ENCODE measurements at places on chromosomes 4 and X.

DNA sequence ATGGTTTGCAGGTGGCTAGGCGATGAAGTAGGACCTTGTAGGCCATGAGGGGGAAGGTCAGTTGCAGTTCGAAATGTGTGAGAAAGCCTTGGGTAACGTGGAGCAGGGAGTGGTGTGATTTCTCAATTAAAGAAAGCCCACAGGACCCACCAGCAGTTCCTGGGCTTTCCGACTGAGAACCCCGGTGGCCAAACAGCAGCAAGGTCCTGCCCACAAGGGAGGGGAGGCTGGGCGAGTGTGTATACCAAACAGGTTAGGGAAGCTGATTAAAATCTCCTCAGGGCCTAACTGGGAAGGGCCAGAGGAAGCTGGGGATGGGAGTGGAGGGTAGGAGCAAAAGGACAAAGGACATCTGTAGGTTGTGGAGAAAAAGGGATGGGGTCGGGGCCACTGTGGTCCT, 2.4 kb downstream of the ATP6AP1 start:
- no peak for DNase-seq

DNA sequence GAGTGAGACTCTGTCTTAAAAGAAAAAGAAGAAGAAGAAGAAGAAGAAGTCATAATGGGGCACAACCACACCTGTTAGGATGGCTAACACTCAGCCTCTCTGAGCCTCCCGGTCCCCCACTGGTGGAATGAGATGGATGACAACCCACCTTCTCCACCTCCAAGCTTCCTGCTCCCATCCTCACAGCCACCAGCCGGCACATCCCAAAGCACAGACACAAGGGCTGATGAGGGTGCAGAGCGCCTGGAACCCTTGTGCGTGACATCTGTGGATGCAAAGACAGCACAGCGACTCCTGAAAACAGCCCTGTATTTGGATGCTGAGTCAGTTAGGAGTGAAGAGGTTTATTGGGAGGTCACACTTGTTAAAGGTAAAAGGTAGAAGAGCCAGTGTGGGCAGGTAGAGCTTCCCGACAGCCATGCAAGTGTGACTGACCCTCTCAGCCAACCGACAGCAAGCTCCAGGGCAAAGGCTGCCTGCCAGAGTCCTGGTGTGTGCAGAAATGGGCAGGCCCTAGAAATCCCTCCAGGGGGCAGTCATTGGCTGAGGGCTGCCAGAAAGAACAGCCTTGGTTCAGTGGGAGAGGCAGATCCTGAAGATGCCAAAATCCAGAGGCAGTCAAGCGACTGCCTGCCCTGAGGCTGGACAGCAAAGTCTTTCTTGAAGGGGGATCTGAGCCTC, 26.6 kb upstream of the MAN2B2 start:
- DNase-seq = no peak

GRCh38 chr4:72011906-72012305, 19.9 kb upstream of the NPFFR2 start:
- no peak for DNase-seq

DNA sequence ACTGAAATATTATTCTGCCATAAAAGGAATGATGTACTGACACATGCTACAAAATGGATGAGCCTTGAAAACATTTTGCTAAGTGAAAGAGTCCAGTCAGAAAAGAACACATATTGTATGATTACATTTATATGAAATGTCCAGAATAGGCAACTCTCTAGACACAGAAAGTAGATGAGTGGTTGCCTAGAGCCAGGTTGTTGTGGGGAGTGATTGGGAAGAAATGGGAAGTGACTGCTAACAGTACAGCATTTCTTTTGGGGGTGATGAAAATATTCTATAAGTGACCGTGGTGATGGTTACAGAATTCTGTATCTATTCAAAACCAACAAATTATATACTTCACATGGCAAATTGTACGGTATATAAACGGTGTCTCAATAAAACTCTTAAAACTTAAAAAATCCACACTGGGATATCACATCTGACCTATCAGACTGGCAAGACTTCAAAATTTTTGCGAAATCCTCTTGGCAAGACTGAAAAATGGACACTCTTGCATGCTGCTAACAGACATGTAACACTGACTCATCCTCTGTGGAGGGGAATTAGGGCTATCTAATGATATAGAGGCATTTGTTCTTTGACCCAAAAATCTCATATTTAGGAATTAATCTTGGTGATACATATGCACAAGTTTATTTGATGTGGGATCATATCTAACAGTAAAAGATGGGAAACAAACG, 71.8 kb downstream of the FAM13A start:
- no peak for DNase-seq

GRCh38 chr4:3407171-3407771, 34.5 kb upstream of the HGFAC start:
- DNase-seq = no peak

DNA sequence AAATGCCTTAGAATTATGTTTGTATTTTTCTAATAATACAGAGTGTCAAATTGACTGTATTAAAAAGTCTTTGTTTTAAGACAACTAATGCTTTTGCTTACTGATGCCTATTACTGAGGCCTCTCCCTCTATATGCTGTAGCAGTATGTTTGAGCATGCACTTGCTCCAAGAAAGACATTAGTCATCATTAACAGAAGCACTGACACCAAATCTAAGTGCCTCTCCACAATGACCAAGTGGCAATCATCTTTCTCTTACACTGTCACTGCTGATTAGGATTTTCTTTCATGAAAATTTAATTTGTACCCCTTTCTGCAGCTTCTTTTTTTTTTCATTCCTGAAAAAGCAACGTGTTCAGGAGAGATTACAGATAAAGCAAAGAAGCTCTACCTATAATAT, 11.1 kb upstream of the MAB21L2 start:
- no peak for DNase-seq

- DNase-seq = no peak
These were observed 50.4 kb downstream of the ABLIM2 start for GRCh38 chr4:8108261-8108660.

- DNase-seq = no peak
These were observed 515.7 kb downstream of the BCOR start for GRCh38 chrX:39582091-39582490.

GRCh38 chr4:25922812-25923369, 8.9 kb downstream of the SMIM20 start:
- no peak for DNase-seq

GRCh38 chrX:13223868-13224567, 95.8 kb downstream of the ATXN3L start:
- DNase-seq = no peak

DNA sequence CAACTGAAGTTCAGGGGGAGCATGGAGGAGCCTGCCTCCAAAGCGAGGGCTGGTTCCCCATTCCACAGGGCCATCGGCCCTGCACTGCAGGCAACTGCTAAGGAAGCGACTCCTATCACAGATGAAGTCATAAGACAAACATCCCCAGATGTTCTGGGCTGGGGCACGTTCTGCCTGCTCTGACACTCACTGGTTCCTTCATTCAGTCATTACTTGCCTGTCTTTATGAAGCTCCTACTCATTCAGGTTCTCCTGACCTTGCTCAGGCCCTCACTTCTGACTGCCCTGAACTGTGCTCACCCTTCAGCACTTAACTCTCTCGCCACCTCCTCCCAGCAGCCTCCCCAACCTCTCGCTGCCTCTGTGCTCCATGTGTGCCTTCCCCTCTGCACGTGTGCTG, 2.5 kb upstream of the SLC2A9 start:
- DNase-seq = no peak

- DNase-seq = no peak
These were observed 327.8 kb downstream of the GALNTL6 start for GRCh38 chr4:172141025-172141424.

- no peak for DNase-seq
These were observed 29.5 kb downstream of the ENPEP start for GRCh38 chr4:110505440-110505839.

- DNase-seq = no peak
These were observed 13.7 kb upstream of the TLR8 start for GRCh38 chrX:12892716-12893115.

DNA sequence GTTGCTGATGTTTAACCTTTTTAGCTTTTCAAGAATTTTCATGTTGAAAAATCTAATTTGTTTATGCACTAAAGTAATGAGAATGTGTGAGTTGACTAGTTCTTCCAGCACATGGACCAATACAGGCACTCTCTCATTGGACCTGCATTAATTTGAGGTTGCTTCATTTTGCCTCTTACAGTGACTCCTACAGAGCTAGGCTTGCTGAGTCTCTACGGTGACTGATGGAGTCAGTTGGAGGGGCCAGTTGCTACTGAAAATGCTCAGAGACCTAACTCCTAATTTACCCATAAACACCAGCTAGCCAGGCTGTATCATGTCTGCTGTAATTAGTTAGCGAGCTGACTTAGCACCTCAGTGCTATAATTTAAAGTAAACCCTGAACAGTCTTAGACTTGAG, 10.9 kb downstream of the MTHFD2L start:
- no peak for DNase-seq

DNA sequence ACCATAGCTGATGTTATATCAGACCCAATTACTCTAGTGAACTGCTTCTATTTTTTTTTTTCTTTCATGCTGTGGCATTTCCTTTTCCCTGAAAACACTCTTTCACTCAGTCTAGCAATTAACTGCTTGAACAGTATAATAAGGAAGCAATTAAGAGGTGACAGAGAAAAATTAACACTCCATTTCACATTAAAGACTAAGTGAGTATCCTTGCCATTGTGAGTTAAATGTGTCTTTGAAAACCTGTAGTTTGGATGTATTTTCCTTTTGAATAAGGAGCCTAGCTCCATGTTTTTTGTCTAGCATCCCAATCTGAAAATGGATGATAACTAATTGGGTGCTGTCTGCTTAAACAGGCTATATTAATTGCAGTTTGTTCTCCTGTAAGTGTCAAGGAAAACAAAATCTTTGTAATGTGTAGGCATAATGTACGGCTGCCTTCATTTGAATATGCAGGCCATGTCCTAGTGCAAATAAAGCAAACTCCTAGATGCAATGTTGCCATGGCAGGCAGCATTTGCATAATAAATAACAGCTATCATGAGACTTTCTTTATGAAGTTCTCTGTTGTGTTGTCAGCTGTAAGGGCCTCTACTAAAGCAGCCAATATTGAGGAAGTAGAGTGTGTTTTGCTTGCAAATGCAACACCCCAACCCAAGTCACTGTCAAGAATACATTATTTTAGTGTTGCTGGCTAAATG, 416.7 kb downstream of the ZIC3 start:
- no peak for DNase-seq

GRCh38 chrX:9683350-9683749, 82.3 kb downstream of the GPR143 start:
- DNase-seq = no peak

DNA sequence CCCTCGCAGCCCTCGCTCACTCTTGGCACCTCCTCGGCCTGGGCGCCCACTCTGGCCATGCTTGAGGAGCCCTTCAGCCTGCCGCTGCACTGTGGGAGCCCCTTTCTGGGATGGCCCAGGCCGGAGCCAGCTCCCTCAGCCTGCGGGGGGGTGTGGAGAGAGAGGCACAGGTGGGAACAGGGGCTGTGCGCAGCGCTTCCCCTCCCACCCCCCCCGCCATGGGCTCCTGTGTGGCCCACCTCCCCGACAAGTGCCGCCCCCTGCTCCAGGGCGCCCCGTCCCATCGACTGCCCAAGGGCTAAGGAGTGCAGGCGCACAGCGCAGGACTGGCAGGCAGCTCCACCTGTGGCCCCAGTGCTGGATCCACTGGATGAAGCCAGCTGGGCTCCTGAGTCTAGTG, 220.2 kb downstream of the STPG2 start:
- DNase-seq = no peak

- no peak for DNase-seq
These were observed 336.1 kb downstream of the UNC5C start for GRCh38 chr4:95212692-95213091.

GRCh38 chr4:81136161-81136905, 78.7 kb downstream of the PRKG2 start:
- no peak for DNase-seq

GRCh38 chr4:109218288-109218687, 84.2 kb downstream of the COL25A1 start:
- DNase-seq = no peak

- no peak for DNase-seq
These were observed 5.4 kb upstream of the SH3BP2 start for GRCh38 chr4:2787230-2788100.

DNA sequence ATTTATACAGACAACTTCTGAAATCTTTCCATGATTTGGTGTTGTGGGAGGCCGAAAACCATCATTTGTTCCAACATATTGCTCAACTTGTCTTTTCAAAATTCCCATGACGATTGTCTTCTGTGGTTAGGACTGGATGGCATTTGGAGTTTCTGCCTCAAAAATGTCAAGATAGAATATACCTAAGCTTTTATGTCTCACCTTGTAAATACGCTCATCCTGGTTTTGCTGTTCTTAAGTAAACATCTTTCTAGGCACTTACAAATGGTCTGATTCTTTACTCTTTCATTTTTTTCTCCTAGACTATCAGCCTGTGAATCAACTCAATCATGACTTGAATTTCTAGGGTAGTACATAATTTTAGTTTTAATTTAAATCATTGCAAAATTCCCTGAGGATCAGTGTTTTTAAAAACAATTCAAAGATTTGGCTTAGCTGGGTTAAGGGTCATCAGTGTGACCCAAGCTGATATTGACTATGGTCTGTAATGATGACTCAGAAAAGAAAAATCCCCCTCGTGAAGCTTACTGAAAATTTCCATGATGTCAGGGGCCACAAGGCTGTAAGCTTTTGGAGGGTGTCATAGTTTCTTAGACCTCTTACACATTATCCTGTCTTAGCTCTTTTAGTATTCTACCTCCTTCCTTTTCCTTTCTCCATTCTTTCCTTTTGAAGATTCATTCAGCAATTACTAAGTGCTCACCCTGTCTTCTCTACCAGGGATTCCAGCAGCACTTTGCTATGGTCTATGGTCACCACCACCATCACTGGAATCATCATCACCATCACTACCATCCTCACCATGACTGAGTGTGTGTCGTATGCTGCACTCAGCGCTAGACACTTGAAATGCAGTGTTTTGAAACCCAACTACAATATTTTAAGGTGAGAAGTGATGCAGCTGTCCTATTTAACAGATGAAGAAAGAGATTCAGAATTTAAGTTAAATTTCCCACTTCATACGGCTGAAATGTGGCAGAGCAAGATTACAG, 124.4 kb downstream of the CPE start:
- no peak for DNase-seq
